ENCODE measurements at places on chromosomes 11 and 22.

- no peak for DNase-seq
These were observed 12.3 kb upstream of the ARL14EP start for GRCh38 chr11:30310623-30311022.

GRCh38 chr11:21888814-21889213 lies 304.1 kb upstream of the ANO5 start:
- DNase-seq = peak; percentile 22

DNA sequence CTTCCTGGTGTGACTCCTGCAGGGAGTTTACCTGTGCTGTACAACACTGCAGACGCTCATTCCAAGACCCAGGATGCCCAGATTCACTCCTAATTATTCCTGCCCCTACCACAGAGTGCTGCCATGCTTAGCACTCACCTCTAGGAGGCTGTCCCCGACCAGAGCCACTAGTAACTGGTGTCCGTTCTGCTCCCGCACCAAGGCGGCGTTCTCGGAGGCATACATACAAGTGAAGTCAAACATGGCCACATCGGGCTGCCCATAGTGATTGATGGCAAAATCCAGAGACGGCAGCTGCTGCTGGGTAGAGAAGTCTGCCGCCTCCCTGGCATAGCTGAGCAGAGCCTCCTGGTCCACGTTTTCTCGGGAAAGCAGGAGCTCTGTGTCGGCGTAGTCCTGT lies 122.3 kb upstream of the BID start:
- DNase-seq = no peak

GRCh38 chr11:60831143-60831500 lies 10.8 kb upstream of the CCDC86 start:
- DNase-seq = peak; percentile 88

GRCh38 chr22:37234736-37235711 lies 9.0 kb downstream of the RAC2 start:
- DNase-seq = no peak

- DNase-seq = peak; percentile 55
These were observed 8.3 kb downstream of the MUC2 start for GRCh38 chr11:1082728-1083620.

DNA sequence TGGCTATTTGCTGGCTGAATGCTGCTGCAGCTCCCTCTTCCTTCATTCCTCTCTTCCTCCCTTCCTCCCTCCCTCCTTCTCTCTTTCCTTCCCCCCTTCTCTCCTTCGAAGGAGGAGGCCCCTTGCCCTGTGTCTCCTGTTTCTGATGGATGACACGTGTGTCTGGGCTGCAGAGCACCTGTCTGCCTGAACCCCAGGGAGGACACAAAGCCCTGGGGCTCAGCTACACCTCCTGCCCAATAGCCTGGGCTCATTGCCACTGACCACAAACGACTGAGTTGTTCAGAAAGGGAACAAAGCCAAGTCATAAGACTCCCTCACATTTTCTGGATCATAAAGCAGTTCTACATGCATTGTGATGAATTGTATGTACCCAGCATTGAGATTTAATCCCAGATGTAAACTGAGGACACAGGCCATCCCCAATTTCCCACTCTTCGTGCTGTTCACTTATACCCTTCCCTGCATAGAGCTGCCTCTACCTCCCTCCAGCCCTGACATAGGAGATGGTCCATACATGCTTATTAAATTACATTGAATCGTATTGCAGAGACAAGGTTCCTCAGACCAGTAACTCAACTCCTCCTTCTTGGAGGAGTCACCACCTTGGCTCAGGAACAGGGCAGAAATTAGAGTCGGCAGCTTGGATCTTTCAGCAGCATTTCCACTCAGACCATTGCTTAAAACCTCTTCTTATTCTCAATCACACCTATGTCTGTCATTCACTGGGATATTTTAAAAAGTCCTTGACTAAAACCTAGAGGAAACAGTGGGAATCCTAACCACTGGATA lies 1.2 kb downstream of the CSRP3 start:
- DNase-seq = no peak

DNA sequence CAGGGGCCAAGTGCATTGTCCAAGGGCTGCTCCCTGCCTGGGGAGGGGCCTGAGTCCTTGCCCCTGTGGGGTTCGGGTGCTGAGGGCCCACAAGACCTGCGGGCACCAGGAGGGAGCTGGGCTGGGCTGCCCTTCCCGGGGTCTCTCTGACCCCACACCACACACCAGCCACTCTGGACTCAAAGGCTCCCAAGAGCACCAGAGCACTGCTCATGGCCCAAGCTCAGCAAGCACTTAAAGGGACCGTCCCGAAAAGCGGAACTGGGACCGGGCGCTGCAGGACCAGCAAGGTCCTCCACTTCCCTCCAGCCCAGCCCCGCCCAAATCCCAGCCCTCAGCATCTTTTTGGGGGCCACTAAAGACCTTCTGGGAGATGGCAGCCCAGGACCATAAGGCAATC lies 5.3 kb downstream of the LSP1 start:
- no peak for DNase-seq

- no peak for DNase-seq
These were observed 4.4 kb downstream of the SCN4B start for GRCh38 chr11:118148240-118148639.

GRCh38 chr22:45971408-45972028 lies 5.4 kb downstream of the WNT7B start:
- DNase-seq = no peak

GRCh38 chr11:116901211-116901610 lies 63.8 kb upstream of the APOA1 start:
- DNase-seq = no peak

DNA sequence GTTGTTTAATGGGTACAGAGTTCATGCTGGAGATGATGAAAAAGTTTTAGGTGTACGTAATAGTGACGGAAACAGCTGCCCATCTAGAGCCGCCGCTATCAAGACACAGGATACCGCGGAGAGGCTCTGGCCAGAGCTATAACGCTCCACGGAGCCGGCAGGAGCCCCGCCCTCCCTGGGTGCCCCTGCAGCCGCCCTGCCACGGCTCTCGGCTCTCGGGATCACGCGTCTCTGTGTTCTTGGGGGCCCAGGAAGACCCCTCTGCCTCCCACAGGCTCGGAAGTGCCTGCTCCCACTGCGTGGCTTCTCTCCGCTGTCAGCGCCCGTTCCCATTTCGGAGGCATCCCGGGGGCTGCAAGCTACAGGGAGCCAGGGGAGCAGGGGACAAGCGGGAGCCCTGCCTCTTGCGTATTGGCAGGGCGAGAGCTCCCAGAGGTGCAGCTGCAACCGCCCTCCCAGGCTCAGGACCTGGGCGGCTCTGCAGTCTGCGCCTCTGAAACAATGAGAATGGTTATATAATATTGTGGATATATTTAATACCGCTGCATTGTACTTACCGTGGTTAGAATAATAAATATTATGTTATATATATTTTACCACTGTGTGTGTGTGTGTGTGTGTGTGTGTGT lies 13.7 kb downstream of the GLYATL2 start:
- no peak for DNase-seq

GRCh38 chr11:65058419-65059054 lies at the start of gene NAALADL1:
Gene NAALADL1 (minus strand): TSS chr11:65058553. CDS start chr11:65058521, 32 bp downstream.
- DNase-seq = no peak

DNA sequence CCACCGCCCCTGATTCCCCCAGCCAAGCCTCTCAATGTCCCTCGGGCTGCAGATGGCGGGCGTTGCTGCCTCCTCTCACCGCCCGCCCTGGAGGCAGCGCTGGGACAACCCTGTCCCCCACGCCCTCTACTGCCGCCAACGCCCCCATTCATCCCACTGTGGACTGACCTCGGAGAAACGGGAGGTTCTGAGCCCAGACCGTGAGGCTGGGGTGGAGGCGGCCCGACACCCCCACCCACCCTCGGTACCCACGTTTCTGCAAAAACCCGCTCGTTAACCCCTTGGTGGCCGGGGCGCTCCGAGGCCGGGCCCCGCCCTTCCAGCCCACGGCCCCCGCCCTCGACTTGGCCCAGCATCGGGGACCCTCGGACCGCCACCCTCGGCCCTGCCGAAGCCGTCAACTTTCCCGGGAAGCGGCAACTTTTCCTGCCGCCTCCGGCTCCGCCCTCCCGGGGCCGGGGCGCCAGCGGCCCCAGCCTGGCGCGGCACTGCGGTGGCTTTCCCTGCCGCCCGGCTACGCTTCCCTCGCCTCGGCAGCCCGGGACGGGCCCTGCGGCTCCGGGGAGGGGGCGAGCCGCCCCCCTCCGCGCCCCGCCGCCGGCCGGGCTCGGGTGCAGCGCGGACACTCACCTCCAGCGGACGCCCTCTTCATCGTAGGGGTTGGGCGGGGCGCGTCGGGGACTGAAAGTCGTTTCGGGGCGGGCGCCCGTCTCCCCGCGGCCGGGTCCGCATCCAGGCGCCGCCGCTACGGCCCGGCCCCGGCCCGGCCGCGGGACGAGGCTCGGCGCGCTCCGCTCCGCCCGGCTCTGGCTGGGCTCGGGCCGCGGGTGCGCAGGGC lies 458 bp downstream of the RTN4R start:
- DNase-seq = no peak

- DNase-seq = peak; percentile 86
These were observed 2.4 kb downstream of the CSDC2 start for GRCh38 chr22:41563051-41563711.

- no peak for DNase-seq
These were observed 414.8 kb downstream of the BUD13 start for GRCh38 chr11:116357784-116358544.

- DNase-seq = no peak
These were observed 2269.3 kb upstream of the RAG2 start for GRCh38 chr11:38867338-38867737.

GRCh38 chr22:40000171-40000570 lies 5.4 kb downstream of the FAM83F start:
- DNase-seq = no peak

DNA sequence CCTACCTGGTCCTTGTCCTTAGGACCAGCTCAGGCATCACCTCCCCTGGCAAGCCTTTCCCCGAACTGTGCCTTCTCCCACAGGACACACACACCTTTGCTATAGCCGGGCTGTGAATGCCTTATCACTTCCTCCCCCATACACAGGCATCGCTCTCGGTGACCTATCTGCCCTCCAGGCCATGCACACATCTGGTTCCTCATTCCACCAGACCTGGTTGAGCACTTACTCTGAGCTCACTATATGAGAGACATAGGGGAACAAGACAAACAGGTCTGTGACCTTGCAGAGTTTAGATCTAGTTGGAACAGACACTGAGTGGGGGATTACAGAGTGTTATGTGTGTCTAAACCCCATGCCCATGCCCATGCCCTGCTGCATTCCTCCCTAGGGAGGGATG lies 3.1 kb upstream of the BCR start:
- DNase-seq = no peak

GRCh38 chr11:7600205-7600775 lies 73.0 kb downstream of the CYB5R2 start:
- peak; percentile 90 for DNase-seq

- DNase-seq = peak; percentile 9
These were observed 59.3 kb downstream of the MORC2 start for GRCh38 chr22:30909306-30909705.

- no peak for DNase-seq
These were observed 21.1 kb downstream of the LRRC10B start for GRCh38 chr11:61529537-61530225.

- DNase-seq = no peak
These were observed 1.7 kb upstream of the SORL1 start for GRCh38 chr11:121450401-121450800.

DNA sequence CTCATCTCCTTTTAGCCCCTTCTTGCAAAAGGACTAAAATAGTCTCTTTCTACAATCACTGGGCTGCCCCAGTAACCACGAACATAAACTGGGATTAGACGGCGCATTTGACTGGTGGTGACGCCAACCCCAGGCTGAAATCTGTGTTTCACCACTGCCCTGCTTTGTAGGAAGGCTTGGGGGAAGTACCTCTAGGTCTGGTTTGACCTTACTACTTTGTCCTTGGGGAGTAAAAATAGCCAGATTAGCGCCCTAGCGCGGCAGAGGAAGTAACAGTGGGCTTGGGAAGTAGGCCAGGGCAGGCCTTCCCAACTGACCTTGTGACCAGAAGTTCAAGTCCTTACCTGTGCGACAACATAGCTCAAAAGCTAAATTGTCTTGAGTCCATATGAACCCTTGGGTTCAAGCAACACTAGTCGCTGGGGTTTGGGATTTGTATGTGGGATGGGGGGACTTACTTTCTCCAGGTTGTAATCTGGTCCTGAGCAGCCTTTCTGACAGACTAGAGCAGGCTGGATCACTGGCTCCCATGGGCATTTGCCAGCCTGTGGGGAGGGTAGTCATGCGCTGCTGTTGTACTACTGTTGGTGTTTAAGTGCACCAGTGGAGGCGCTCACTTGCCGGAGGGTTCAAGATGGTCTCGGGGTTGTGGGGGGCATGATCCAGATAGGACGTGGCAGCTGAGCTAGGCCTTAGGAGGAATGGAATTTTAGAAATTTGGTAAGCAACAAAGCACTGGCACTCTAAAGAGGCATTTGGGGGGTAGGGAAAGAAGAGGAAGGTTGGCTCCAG lies 953 bp upstream of the PACS1 start:
- DNase-seq = peak; percentile 86

- no peak for DNase-seq
These were observed 95.0 kb downstream of the PDHX start for GRCh38 chr11:35011389-35011788.

- DNase-seq = peak; percentile 47
These were observed 80.1 kb downstream of the USP35 start for GRCh38 chr11:78268591-78269410.

DNA sequence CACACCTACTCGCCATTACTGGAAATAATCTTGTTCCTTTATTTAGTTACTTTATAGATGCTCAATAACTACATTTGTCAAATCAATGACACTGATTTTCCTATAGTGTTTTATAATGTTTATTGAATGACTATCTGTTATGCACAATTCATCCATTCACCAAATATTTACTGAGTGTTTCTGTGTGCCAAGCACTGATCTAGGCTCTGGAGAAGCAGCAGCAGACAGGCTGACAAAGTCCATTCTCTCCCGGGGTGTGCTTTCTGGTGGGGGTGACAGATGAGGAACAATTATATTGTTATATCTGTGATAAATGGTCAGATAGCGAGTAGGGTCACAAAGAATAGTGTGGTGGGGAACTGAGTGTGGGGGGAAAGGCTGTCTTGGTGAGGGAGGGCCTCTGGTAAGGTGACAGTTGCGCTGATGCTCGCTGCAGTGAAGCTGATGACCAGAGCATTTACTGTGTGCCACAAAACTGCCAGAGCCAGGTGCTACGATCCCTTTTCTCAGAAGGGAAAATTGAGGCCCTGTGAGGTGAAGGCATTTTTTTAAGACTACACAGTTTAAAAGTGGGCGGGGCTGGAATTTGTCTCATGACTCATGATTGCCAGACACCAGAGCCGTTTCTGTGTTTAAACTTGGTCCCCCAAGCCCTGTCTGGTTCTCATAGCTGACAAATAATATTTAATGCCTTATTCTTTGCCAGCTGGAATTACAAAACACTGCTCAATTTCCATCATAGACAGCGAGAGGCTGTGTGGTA lies 10.2 kb downstream of the PACS1 start:
- DNase-seq = peak; percentile 84

- no peak for DNase-seq
These were observed 36.7 kb upstream of the B3GNT6 start for GRCh38 chr11:76997512-76997911.

GRCh38 chr22:49156662-49157285 lies 670.9 kb downstream of the BRD1 start:
- DNase-seq = peak; percentile 17

DNA sequence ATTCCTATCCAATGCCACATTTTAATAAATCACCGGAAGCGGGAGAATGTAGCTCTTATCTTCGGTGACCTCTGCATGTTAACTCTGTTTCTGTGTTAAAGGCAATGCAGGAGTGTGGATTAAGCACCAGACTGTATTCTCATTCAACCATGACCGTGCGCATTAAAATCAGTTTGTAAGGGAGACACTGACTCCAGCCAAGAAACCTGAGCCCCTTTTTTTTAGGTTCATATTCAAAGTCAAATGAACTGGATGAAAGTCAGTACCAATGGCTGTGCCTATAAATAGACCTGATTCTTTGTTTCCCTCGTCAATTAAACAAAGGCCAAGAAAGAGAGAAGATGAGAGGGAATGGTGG lies 32.2 kb downstream of the C11orf91 start:
- no peak for DNase-seq

All from tibial artery (tissue), 4 donors.